ENCODE measurements at places on chromosomes 2 and 18. TPM values are rescaled to one million over a fixed set of nuclear protein-coding genes. Genes with fewer than 3 reads are reported as not detected.
A peak's percentile ranks its signal among the peaks of the same experiment; 100 is the strongest.

GRCh38 chr2:108385411-108386071, 7.8 kb downstream of the SULT1C4 start:
- peak; percentile 32 for ATAC-seq

The TRIM43B gene
- not detected for total RNA-seq

GRCh38 chr2:26845021-26845420, 2.9 kb upstream of the DPYSL5 start:
- no peak for ATAC-seq

The TMEM178A gene
- total RNA-seq, result 0.42 TPM

The GPBAR1 gene
- total RNA-seq, result 1.4 TPM

The TGFA gene
- 0.69 TPM for total RNA-seq

- peak; percentile 92 for ATAC-seq
Measured at GRCh38 chr2:10864861-10865636, 46.7 kb upstream of the KCNF1 start.

- no peak for ATAC-seq
Measured at GRCh38 chr18:44548291-44549221, 132.1 kb upstream of the SETBP1 start.

The NCKAP1 gene
- total RNA-seq, result 8.4 TPM

GRCh38 chr18:22169889-22170420, 566 bp downstream of the GATA6 start:
- ATAC-seq, result no peak

GRCh38 chr2:108911807-108912628, 77.0 kb downstream of the EDAR start:
- no peak for ATAC-seq

- ATAC-seq, result peak; percentile 83
Measured at GRCh38 chr2:68832233-68832869, 38.8 kb downstream of the BMP10 start.

- no peak for ATAC-seq
Measured at GRCh38 chr2:216163518-216163917, 54.4 kb downstream of the XRCC5 start.

GRCh38 chr18:60040971-60041370, 141.2 kb downstream of the PMAIP1 start:
- no peak for ATAC-seq

The FIGN gene
- not detected for total RNA-seq

DNA sequence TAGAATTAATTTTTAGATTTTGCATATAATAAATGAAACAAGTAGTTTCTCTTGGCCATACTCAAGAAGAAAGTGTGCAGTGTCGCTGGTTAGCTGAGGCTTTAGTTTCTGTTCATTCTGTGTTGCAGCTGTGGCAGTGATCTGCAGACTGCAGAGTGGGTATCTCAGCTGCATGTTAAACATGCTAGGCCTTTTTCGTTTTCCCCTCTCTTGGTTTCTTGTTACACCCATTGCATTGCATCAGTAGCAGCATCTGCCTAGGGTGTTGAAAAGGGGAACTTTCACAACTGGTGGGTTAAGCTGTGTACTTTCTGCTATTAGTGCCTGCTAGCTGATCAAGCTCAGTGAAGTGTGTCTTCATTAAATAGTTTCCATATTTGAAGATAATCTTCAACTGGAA, 51.3 kb downstream of the ACSL3 start:
- no peak for ATAC-seq

The NCL gene
- total RNA-seq, result 476 TPM

The ARHGEF4 gene
- total RNA-seq, result not detected

DNA sequence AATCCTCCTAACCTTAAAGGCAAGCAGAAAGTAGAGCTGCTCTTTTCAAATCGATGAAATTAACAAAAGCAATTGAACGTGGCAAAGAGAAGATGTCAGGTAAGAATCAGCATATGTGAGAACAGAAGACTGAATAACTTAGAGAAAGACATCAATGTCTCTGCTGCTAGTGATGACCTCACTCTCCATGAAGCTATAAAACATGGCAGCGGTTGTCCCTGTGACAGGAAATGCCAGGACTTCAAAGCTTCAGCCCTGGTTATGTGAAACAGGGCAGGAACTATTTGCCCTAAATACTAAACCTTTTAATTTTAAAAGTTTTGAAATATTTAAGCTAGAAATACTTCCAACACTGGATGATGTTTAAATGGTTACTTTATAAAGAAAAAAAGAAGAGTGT, 383.7 kb downstream of the XIRP2 start:
- no peak for ATAC-seq

The ITGB6 gene
- not detected for total RNA-seq

DNA sequence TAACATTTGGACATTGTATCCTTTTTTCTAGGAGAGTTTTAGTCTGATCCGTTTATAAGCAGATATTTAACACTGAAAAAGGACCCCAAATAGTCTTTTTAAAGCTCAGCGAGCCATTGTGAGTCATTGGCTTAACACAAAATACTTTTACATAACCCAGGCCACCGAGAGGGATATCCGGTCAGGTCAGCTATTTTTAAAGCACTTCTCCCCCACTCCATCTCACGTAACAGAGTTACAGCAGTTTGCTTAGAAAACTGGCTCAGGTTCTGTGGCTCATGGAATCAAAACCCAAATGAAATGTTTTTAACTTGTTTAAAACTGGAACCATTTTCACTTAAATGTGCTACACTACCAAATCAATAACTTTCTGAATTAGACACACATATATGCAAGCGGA, 23.9 kb downstream of the COL4A3 start:
- no peak for ATAC-seq

The SPEG gene
- 1.7 TPM for total RNA-seq

DNA sequence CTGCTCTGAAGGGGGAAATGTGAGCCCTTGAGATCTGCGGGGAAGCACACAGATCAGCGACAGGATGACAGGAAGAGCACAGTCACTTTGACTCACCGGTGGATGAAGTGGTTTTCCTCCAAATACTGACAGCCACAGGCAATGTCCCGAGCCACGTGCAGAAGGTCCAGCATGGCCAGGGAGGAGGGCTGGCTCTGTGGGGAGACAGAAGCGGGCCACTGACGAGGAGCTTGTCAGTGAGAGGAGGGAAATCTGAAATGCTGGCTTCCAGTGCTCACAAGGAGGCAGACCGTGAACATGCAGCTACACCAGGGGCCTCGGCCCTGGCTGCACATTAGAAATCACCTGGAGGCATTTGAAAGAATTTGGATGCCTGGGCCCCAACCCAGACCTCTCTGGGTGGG, 98.7 kb downstream of the CLIP4 start:
- no peak for ATAC-seq

The DSG1 gene
- total RNA-seq, result not detected

The POTEE gene
- 1.7 TPM for total RNA-seq

The POTEI gene
- not detected for total RNA-seq

DNA sequence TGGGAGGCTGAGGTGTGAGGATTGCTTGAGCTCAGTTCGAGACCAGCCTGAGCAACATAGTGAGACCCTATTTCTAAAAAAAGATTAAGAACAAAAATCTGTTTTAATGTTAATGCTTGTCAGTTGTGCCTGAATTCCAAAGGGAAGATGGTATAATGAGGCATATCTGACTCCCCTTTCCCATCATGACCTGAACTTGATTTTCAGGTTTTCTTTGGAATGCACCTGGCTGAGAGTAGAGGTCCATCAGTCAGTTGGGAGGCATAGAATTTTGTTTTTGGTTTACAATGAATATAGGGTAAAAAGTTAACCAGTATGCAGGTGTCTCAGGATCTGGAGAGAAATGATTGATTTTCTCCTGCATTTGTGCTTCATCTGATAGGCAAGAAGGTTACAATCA, 20.4 kb downstream of the RPIA start:
- no peak for ATAC-seq

DNA sequence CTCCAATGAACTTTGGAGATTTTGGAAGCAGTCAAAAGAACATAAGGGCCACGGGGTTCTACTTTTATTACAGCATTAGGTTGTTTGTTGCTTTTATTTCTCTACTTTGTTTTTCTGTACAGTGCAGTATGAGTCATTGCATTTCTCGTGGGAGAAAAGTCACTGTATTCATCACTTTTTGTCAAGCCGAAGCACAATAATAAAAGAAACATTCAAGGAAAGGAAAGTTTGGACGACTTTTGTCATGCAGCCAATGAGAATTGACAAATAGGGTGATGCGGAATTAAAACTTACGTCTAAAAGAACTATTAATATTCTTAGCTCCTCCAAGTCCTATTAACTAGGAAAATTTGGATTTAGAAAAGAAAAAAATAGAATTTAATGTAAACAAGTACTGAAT, 209.9 kb downstream of the TMEM182 start:
- ATAC-seq, result no peak

DNA sequence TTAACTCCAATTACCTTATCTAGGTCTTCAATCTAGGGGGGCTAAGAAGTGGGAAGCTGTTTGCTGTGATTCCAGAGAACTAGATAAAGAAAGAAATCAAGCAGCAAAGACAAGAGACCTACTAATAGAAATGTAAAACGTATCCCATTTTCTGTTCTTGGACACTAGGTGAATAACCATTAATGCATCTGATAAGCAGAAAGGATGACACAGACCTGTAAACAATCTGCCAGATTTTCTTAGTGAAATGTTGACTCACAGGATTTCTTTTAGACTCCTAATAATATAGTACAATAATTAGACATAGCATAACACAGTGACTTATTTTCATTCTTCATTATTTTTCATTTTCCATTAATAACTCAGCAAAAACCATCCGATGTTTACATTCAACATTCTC, 1.3 kb downstream of the WDR35 start:
- ATAC-seq, result no peak

All from activated T-helper 17 cell treated with anti-CD3 and anti-CD28 coated beads, Interleukin-2, amount 50 U/mL, for 72 hours (primary cell).